Left renal cortex interstitium (tissue), 4 donors: ENCODE measurements at places on chromosomes 13 and 19.

- no peak for DNase-seq
Observed at GRCh38 chr19:9789066-9789465, 20.5 kb upstream of the ZNF846 start.

DNA sequence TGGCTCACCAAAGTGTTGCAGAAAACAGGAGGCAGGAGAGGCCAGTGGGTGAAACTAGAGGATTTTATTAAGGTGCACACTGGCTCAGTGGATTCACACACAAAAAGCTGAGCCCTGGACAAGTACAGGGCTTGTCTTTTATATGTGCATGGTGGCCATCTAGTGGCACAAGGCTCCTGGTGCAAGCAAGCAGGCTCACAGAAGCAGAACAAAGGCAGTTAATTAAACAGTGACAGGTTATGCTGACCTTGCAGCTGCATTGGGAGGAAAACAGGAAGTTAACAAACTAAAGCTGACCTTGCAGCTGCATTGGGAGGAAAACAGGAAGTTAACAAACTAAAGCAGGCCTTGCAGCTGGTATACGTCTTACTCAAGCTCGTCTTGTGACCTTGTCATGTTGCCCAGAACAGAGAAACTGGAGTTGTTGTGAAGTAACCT, 65.3 kb upstream of the ZNF681 start:
- no peak for DNase-seq

DNA sequence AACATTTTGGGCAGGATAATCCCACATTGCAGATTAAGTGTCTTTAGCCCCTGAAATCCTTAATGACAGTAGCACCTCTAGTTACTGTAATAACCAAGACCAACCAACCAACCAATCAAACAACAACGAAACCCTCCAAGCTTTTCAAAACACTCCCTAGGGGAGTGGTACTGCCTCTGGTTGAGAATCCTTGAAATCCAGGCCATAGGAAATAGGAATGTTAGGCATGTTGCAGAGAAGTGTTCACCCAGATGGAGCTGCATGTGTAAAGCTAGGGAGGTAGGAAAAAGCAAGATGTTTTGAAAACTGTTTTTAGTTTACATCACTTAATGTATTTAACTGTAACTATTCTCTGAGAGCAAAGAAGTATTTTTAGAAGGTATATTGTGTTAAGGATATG, 4.5 kb downstream of the LACC1 start:
- DNase-seq = no peak

DNA sequence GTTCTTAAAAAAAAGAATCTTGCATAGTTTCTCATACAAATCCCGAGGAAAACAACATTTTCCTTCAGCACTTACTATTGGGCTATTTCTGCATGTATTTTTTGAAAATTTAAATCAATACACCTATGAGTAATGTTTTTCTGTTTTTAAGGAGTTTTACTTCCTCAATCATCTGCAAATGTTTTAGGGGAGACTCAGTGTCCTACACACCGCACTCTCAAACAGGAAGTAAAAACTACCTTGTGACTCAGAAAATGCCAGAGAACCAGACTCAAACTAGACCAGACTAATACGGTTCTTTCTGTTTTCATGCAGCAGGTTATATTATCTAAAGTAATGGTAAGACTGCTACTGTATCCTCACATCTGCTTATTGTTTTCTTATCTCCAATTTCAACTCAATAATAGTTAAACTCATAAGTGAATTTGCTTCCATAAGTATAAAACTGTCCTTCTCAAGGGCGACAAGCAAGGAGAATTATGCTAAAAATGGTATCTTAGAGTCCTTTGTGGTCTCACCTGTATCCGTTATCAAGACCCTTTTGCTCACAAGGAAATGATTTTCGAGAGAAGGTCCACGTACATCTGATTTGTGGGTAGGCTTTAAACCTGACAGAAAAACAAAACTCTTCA, 52.5 kb downstream of the FLT3 start:
- DNase-seq = no peak

DNA sequence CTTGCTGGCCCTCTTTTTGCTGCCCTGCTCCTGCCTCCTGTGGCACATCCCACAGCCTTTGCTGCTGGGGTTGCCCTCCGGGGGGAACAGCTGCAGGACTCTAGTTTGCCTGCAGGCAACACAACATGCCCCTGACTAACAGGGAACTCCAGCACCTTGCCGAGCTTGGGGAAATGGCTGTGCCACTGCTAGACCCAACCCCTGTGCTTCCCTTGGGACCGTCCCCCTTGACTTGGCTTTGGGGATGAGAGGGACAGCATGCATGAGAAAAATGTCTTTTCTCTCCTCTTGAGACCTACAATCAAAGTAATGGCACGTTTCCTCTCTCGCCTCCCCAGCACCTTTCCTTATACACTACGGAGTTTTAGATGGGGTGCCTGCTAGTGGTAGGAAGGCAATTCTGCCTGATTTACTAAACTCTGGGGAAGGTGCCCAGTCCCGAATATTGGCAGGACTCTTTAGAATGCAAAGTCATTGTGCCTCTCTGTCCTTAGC, 12.4 kb upstream of the VWA8 start:
- no peak for DNase-seq

GRCh38 chr13:20426766-20427448, 98.8 kb downstream of the CRYL1 start:
- no peak for DNase-seq

DNA sequence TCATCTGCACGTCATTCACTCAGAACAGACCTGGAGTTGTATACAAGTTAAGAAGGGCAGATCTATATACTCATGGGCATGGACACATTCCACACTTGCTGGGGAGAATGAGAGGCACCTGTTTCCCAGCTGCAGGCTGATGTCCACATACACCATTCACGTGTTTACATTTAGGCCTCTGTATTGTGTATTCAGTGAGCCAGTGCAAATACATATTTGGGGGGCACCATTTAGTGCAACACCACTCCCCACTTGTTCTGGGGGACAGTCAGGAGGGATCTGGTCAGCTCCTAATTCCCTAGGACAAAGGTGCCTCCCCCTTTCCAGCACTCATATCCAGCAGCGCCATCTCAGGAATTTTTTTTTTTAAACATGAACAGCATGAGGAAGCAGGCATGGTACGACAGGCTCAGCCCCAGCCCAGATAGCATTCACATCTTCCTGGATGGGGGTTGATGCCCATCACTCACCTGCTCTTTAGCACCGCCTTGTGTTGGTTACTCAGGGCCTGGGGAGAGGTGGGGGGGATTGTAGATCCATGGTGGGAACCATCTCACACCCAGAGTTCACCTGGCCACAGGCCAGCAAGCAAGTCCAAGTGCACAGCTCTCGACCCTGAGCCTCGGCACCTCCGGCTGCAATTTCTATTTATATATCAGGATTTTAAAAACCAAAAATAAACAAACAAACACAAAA, 56.9 kb upstream of the ZNF254 start:
- no peak for DNase-seq

- DNase-seq = no peak
Observed at GRCh38 chr19:13302526-13303270, 152.5 kb downstream of the IER2 start.

- DNase-seq = no peak
Observed at GRCh38 chr13:101875717-101876393, 423.4 kb downstream of the ITGBL1 start.

- DNase-seq = no peak
Observed at GRCh38 chr19:8585894-8586750, 8.9 kb upstream of the MYO1F start.

DNA sequence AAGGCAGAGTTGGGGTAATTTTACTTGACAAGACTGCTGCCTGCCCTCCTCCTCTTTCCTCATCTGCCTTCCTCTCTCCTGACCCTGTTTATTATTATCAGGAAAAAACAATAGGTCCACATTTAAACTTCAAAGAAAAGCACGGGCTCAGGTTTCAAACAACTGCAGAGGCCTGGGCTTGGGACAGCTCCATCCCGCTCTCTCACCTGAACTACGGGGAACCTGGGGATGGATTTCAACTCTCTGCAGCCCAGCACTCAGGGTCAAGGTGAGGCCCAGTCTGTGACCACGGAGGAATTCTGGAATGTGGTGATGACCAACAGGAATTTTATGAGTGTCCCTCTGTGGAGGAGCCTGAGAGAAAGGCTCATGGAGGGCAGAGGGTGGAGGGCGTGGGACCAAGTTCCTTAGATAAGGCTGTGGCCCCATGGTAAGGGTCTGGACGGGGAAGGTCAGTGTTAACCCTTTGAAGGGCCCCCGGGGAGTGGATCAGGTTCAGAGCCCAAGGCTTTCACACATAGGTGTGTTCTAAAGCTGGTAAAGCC, 220.8 kb upstream of the MAB21L1 start:
- DNase-seq = no peak

GRCh38 chr13:28077231-28077630, 23.1 kb downstream of the FLT3 start:
- DNase-seq = no peak

GRCh38 chr13:44934724-44935123, 54.5 kb downstream of the NUFIP1 start:
- no peak for DNase-seq

GRCh38 chr19:42412227-42412626, 15.0 kb downstream of the LIPE start:
- DNase-seq = no peak

DNA sequence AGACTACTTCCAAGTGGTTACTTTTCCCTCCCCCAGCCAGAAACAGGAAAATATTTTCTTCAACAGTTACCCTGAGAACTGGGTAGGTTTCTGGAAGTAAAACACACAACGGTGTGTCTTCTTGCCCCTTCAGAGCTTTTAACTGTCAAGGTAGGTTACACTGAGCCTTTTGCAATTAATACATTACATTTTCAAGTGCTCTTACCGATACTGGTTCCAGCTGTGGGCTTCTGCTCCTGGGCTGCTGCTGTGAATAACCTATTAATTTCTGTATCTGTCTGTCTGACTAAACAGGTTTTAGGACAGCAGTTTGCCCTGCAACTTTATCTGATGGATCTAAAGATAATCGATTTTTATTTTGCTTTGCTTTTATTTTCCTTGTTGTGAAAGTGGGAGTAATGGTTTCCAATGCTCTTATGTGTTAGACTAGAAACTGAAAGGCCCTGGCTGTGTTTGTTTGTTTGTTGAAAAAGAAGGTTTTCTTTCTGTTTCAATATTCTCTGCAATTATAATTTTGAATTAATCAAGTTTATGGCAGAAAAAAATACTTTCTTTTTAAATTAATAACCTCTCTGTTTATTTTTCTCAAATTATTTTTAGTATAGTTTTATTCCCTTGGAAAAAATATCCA, 196.7 kb upstream of the SLITRK6 start:
- DNase-seq = no peak

GRCh38 chr13:94994506-94994905, 282.2 kb upstream of the SOX21 start:
- DNase-seq = no peak

DNA sequence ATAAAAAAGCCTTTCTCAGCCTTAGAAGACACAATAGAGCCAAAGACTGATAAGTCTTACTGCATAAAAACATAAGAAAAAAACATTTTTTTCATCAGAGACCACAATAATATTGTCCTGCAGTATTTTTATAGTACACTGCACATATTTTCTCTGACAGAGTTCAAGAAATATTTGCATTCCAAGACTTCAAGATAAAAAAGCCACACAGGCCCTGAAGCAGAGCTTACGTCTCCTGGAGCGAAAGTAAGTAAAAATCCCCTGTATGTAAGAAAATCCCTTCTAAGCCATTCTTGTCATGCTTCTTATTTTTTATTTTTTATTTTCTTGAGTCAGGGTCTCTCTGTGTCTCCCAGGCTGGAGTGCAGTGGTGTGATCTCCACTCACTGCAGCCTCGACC, 755.9 kb downstream of the LIG4 start:
- no peak for DNase-seq

GRCh38 chr13:110272227-110272626, 34.7 kb downstream of the COL4A1 start:
- DNase-seq = no peak

DNA sequence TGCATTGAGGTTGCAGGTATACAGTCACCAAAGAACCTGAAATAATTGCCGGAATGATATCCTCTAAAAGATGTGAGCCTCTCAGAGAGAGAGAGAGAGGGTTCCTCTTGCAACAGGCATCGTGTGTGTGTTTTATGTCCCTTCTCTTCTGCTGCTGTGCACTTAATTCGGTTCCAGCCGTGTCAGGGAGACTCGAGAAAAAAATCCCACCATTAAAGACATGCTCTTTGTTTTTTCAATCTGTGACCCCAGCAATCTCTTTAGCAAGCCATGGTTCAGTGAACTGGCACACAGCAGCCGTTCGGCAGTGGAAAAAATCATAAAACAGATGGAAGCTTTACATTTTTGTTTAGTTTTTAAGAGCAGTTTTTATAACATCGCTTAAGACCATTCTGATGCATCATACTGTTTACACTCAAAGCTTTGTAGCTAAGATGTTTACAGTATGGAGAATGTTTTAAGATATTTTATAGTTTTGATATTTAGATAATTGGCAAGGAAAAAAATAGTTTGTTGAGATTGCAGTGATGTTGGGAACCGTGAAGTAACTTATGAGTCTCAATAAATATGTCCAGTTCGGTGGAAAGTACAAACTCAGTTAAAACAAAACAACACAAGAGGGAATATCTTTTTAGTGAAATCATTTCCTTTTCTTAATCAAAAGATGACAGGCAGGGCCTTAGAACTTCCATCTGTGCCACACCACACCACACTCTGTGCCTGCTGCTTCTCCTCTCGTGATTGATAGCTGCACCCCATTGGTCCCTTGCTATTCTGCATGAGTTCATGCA, 31.2 kb upstream of the ZNF536 start:
- DNase-seq = peak; percentile 40

- no peak for DNase-seq
Observed at GRCh38 chr19:3499738-3500428, 591 bp downstream of the DOHH start.

DNA sequence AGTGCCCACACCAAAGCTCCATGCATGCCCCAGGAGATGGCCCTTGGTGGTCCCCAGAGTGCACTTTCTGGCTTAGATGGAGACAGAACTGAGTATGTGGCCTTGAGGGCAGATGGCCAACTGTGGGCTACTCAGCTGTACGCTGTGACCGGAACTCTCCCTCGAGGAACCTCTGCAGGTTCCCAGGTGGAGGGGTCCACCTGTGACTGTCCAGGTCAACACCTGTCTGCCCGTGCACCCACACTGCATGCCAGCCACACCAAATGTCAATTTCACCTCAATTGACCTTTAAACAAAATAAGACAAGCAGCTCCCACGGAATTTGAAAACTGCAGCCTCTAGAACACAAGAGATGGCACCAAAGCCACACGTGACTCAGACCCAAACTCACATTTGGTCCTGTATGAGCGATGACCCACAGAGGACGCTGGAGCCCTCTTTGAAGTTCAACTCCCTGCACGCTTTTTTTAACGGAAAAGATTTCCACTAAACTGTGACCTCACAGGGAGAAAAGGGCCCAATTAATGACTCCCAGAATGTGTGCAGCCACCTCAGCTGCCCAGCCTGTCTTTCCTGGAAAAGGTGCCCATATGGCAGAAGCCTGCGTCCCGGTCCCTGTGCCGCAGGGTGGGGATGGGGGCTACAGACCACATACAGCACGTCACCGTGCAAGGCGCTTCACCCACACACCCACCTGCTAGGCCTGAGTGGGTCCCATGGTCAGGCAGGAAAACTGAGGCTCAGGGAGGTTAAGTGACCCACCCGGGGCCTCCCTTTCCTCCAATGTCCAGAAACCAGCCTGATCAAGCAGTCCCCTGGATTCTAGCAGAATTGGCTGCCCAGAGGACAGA, 47.7 kb downstream of the KLF2 start:
- DNase-seq = no peak

GRCh38 chr13:35865341-35866240, 265.6 kb downstream of the DCLK1 start:
- DNase-seq = no peak
